ENCODE measurements at places on chromosomes 3 and 15. TPM values are rescaled to one million over a fixed set of nuclear protein-coding genes. Genes with fewer than 3 reads are reported as not detected.

GRCh38 chr3:157129803-157130466 is 30.0 kb downstream of the CCNL1 start:
- no peak overlapping the region for H3K4me3 ChIP-seq
- H3K27ac ChIP-seq: peak overlapping the region; percentile 47
- H3K4me1 ChIP-seq: no peaks in the 10 kb centered on the region
- no peaks in the 10 kb centered on the region for H3K36me3 ChIP-seq

DNA sequence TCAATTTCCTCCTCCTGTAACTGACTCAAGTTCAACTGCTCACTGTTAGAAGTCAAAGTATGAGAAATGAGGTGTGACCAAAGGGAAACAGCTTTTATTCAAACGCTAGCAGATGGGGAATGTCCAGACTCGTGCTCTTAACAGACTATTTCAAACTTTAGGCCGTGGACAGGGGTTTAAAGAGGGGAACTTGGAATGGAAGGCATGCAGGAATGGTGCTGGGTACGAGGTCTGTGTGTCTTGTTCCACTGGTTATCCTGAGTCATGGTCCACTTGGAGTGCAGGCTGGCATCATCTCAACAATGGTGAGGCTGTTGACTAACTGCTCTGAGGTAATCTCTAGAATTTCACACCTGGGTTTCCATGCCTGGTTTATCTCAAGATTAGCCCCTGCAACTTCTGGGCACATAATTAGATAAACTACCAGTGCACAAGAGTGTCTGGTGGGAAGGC is 22.9 kb upstream of the DNAAF4 start:
- no peaks in the 10 kb centered on the region for H3K36me3 ChIP-seq
- no peaks in the 10 kb centered on the region for H3K27me3 ChIP-seq
- H3K4me1 ChIP-seq: no peaks in the 10 kb centered on the region
- no peak for DNase-seq
- H3K4me3 ChIP-seq: no peak overlapping the region
- no peak overlapping the region for H3K27ac ChIP-seq

DNA sequence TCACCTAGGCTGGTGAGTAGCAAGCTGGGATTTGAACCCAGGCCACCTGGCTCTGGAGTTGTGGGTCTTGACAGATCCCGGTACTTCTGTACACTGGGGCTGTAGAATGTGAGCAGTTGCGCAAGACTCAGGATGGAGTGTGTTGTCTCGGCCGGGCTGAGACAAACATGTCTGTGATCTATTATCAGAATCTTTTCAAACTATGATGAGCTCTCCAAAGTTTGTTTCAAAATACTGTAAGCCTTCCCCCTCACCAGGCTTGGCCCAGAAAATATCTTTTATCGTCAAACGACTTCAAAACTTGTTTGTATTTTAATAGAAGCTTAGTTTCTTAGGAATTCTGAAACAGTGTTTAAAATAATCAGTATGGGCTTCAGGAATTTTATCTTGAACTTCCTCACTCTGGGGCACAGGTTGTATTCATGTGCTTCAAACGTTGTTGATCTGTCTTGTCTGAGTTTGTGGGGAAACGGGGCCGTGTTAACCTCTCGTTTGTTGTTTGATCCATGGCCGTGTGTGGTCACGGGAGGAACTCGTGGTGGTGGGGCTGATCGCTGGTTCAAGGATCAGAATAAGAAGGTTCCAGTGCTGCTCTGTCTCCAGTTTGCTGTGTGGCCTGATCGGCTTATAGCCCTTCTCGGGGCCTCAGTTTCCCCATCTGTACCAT is 40.3 kb upstream of the TFRC start:
- H3K4me3 ChIP-seq: no peak overlapping the region
- H3K27me3 ChIP-seq: no peaks in the 10 kb centered on the region
- peak; percentile 26 for DNase-seq
- H3K4me1 ChIP-seq: no peaks in the 10 kb centered on the region
- no peaks in the 10 kb centered on the region for H3K36me3 ChIP-seq

GRCh38 chr15:76259392-76259791 is 51.9 kb downstream of the ETFA start:
- no peak for DNase-seq
- no peaks in the 10 kb centered on the region for H3K4me1 ChIP-seq
- H3K4me3 ChIP-seq: no peak overlapping the region

- H3K27ac ChIP-seq: no peak overlapping the region
- no peak overlapping the region for H3K4me3 ChIP-seq
- no peaks in the 10 kb centered on the region for H3K36me3 ChIP-seq
- DNase-seq: peak; percentile 45
- H3K27me3 ChIP-seq: no peaks in the 10 kb centered on the region
Measured at GRCh38 chr3:13500133-13500885, 20.2 kb downstream of the HDAC11 start.

GRCh38 chr3:123068601-123069381 is 2.0 kb downstream of the PDIA5 start:
- H3K36me3 ChIP-seq: no peaks in the 10 kb centered on the region
- peaks cover 7% of the 10 kb centered on the region for H3K4me1 ChIP-seq
- H3K4me3 ChIP-seq: peak overlapping the region; percentile 60
- DNase-seq: no peak
- H3K27me3 ChIP-seq: no peaks in the 10 kb centered on the region

GRCh38 chr3:98788651-98789050 is 25.5 kb downstream of the ST3GAL6 start:
- no peak overlapping the region for H3K27ac ChIP-seq
- no peak overlapping the region for H3K4me3 ChIP-seq
- H3K36me3 ChIP-seq: no peaks in the 10 kb centered on the region
- no peaks in the 10 kb centered on the region for H3K27me3 ChIP-seq
- DNase-seq: no peak

DNA sequence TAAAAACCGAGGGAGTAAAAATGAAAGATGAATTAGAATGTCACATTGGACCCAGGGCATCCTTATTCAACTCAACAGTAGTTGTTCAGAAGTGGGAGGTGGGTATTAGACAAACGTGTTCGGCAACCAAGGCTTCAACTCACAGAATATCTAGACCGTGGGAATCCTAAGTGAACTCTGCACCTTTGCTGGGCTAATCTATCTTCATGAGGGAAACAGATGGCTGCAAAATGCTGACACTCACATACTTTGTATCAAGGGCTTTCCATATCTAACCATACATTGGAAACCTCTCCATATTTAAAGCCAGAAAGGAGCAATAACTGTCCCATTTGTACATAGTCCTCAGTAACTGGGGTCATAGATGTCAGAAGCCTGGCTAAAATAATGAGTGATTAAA is 20.9 kb downstream of the PLSCR1 start:
- no peak overlapping the region for H3K27ac ChIP-seq
- H3K36me3 ChIP-seq: no peaks in the 10 kb centered on the region
- H3K4me3 ChIP-seq: no peak overlapping the region
- no peak for DNase-seq

DNA sequence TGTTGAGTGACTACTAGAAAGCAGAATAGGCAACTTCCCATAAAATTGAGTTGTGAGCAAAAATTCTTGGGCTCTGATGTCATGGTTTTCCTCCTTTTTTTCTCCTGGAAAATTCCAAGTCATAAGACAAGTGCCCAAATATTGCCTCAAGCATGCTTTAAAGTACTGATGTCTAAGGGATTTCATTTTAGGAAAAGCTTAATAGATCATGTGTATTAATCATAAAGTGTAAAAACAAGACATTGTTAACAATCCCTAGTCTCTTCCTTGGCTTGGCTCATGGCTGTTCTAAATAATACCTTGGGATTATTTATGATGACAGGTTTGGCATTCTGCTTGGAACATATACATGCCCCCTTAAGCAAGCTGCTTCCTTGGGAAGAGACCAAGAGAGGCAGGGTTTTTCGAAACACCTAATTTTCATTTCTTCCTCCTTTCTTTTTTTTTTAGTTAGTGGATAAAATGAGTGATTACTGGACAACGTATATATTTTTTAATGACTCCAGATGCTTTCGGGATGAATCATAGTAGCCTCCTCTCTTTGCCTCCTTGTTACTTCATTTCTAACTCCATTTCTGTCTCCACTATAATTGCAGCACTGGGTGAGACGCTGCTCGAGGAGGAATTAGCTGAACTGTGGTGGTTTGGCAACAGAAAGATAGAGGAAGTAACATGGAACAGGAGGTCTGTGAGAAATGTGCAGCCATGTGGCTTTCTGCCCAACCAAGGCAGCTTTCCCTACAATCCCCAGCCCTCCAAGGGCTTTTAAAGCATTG is 104.9 kb downstream of the TPRG1 start:
- no peak overlapping the region for H3K4me3 ChIP-seq
- H3K27me3 ChIP-seq: no peaks in the 10 kb centered on the region
- H3K4me1 ChIP-seq: no peaks in the 10 kb centered on the region
- H3K27ac ChIP-seq: no peak overlapping the region
- DNase-seq: peak; percentile 13

DNA sequence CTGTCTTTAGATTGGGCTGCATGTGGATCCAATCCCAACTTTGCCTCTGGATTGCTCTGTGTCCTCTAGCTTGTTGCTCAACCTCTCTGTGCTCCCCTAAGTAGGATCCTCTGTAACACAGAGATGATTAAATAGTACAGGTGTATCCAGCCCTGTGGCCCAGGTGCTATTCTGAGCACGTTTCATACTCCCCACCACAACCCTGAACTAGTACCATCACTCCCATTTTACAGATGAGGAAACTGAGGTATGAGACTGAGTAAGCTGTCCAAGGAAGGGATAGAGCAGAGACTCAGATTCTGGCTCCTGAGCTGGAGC is 7.2 kb downstream of the ISG20 start:
- no peak for DNase-seq
- H3K27ac ChIP-seq: no peak overlapping the region
- no peak overlapping the region for H3K4me3 ChIP-seq
- H3K27me3 ChIP-seq: no peaks in the 10 kb centered on the region
- H3K36me3 ChIP-seq: no peaks in the 10 kb centered on the region

- H3K4me1 ChIP-seq: peaks cover 23% of the 10 kb centered on the region
- H3K27me3 ChIP-seq: no peaks in the 10 kb centered on the region
- DNase-seq: no peak
Measured at GRCh38 chr3:10317311-10317960, 3.5 kb downstream of the SEC13 start.

DNA sequence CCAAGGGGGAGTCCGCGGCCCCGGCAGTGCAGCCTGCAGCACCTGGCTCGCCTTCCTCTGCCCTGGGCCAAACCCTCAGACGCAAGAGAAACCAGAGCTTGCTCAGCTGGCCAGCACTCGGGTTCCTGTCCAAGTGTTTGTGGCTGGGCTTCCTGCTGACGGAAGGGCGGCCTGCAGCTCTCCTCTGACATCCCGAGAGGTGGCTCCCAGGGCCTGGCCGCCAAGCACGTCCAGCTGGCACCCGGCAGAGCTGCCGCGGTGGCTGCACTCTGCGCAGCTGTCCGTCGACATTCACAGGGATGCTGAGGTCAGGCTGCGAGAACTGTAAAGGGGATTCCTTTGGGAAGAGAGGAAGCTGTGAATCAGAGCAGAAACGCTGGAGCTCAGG is 85.6 kb downstream of the CPN2 start:
- peak; percentile 75 for DNase-seq
- no peaks in the 10 kb centered on the region for H3K27me3 ChIP-seq
- H3K27ac ChIP-seq: peak overlapping the region; percentile 52
- no peaks in the 10 kb centered on the region for H3K4me1 ChIP-seq

DNA sequence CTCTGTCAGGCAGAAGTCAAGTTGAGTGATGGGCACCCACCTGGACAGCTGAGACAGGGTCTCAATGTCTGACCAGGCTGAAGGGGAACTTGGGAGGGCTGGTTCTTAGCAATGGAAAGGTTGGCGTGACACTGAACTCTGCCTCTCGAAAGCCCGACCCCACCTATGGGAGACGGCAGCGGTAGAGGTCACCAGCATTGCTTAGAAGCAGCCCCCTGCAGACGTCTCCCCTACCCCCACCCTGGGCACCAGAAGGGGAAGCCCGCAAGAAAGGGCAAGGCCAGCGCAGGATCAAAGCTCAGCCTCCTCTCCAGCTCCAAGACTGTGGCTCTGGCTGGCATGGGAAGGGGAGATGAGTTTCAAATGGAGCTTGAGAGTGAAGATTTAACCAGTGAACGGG is 184.8 kb upstream of the LYSMD4 start:
- H3K4me1 ChIP-seq: no peaks in the 10 kb centered on the region
- H3K27me3 ChIP-seq: no peaks in the 10 kb centered on the region
- no peak overlapping the region for H3K4me3 ChIP-seq
- H3K27ac ChIP-seq: no peak overlapping the region

GRCh38 chr15:93331545-93332167 is 242.6 kb upstream of the RGMA start:
- H3K27me3 ChIP-seq: peaks cover 4% of the 10 kb centered on the region
- H3K27ac ChIP-seq: no peak overlapping the region
- no peak overlapping the region for H3K4me3 ChIP-seq
- peak; percentile 70 for DNase-seq

GRCh38 chr3:177119829-177120228 is 77.5 kb downstream of the TBL1XR1 start:
- no peaks in the 10 kb centered on the region for H3K4me1 ChIP-seq
- H3K27me3 ChIP-seq: no peaks in the 10 kb centered on the region
- H3K36me3 ChIP-seq: no peaks in the 10 kb centered on the region
- no peak overlapping the region for H3K4me3 ChIP-seq

- H3K27ac ChIP-seq: no peak overlapping the region
- H3K4me1 ChIP-seq: no peaks in the 10 kb centered on the region
- H3K4me3 ChIP-seq: no peak overlapping the region
- no peak for DNase-seq
- H3K36me3 ChIP-seq: no peaks in the 10 kb centered on the region
Measured at GRCh38 chr15:56038015-56038414, 44.6 kb upstream of the NEDD4 start.

GRCh38 chr3:48012659-48013058 is 3.6 kb downstream of the MAP4 start:
- peaks cover 49% of the 10 kb centered on the region for H3K4me1 ChIP-seq
- no peaks in the 10 kb centered on the region for H3K36me3 ChIP-seq
- H3K4me3 ChIP-seq: no peak overlapping the region
- no peaks in the 10 kb centered on the region for H3K27me3 ChIP-seq
- H3K27ac ChIP-seq: peak overlapping the region; percentile 30

DNA sequence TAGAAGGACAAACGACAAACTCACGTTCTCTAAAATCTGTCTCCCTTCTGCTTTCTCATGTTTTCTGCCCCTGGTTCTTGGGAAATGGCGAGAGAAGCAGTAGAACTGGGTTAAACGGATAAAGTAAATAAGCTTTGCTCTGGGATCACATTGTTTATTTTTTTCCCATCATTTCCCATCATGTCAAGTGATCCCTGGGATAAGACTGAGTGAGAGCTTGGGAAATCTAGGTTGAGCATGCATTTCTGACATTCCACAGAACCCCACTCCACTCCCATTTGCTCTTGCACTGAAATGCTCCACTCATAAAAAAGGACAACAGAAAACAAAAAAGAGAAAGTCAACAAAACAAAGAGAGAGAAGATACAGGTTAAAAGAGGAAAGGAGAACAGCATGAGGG is 69.1 kb downstream of the SEMA6D start:
- no peak for DNase-seq
- H3K4me3 ChIP-seq: no peak overlapping the region
- no peak overlapping the region for H3K27ac ChIP-seq
- H3K27me3 ChIP-seq: no peaks in the 10 kb centered on the region

GOLGA8N gene
- 14.7 TPM for total RNA-seq

CLRN1 gene
- total RNA-seq: not detected

SST gene
- total RNA-seq: not detected

SAMMSON gene
- 0.98 TPM for total RNA-seq

MORC1 gene
- total RNA-seq: 0.06 TPM

ITIH1 gene
- total RNA-seq: 0.22 TPM
